ENCODE measurements at places on chromosomes 16 and 17. TPM values are rescaled to one million over a fixed set of nuclear protein-coding genes. Genes with fewer than 3 reads are reported as not detected.

The PIMREG gene
- not detected for total RNA-seq

The CCL11 gene
- not detected for total RNA-seq

The SPNS1 gene
- total RNA-seq: 17.8 TPM

The SBK1 gene
- total RNA-seq: 12.9 TPM

The PSMB3 gene
- 163 TPM for total RNA-seq
